Naive B cell (primary cell): ENCODE measurements at places on chromosomes 3 and 15.

- no peak for DNase-seq
Measured at GRCh38 chr3:194133661-194134230, 2.2 kb upstream of the HES1 start.

DNA sequence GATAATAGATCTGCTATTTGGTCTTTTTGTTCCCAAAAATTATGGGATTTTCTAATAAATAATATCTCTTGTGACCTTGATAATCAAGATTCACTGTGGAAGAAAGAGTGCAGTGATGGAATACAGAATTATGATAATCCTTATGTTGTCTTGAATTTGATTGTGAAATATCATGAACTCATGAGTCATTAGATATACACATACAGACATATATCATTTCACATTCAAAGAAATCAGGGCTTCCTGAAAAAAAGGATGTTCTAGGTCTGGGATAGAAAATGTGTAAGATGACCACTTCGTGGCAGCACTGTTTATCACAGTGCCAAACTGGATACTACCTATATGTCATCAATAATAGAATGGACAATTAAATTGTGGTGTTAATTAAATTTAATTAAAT lies 97.7 kb downstream of the DPH6 start:
- DNase-seq, result no peak

- no peak for DNase-seq
Measured at GRCh38 chr3:149221783-149222517, at the start of gene CP. Gene CP (minus strand): TSS chr3:149221829. CDS start chr3:149221792, 37 bp downstream.

DNA sequence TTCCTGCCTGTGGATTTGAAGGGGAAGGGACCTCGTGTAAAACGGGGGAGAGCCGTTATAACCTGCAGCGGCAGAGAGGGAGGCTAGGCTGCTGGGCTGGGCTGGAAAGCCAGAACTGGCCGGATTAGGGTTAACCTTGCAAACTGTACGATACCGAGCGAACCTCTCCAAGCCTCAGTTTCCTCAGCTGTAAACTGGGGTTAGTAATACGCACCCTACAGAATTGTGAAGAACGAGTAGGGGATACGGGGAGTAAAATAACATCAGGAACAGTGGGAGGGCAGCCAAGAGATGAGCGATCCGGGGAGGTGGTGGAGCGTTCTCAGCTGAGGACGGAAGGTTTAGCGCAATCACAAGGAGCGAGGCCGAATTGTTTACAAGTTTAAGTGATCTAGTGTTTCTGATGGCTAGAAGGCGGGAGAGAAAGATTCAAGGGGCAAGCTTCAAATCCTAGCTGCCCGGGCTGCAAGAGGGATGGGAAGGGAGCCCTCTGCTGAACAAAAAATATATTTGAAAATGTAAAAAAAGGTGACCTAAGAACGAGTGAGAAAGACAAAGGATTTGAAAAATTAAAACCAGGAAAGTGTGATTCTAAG lies 768 bp upstream of the SEMA5B start:
- DNase-seq, result peak; percentile 44

- DNase-seq, result no peak
Measured at GRCh38 chr3:66393333-66394005, 107.4 kb downstream of the LRIG1 start.

DNA sequence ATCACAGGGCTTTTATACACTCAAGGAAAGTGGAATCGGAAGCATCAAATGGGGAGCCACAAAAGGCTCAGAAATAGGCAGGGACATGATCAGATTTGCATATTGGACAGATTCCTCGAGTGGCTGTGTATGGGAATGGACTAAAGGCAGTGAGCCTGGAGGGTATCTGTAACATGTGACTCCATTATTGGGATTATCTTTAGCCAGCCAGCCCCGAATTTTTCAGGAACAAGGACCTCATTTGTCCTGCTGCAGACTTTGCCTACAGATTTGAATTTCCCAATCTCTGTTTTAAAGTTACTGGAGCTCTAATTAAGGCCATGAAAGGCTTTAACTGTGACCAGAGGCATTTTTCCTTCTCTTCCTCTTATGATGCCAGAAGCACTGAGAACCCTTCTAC lies 26.9 kb upstream of the EPHB1 start:
- DNase-seq, result no peak

GRCh38 chr3:30658328-30659052 lies 52.1 kb downstream of the TGFBR2 start:
- peak; percentile 69 for DNase-seq

- DNase-seq, result no peak
Measured at GRCh38 chr15:76930831-76931396, 635 bp upstream of the RCN2 start.

- DNase-seq, result no peak
Measured at GRCh38 chr15:33107950-33108349, 86.6 kb downstream of the FMN1 start.

- no peak for DNase-seq
Measured at GRCh38 chr3:13256845-13257244, 163.3 kb downstream of the NUP210 start.

GRCh38 chr3:125374501-125374995 lies 577 bp downstream of the ZNF148 start:
- no peak for DNase-seq

GRCh38 chr3:51559411-51559888 lies 20.9 kb downstream of the RAD54L2 start:
- DNase-seq, result no peak

GRCh38 chr3:121665488-121665887 lies 4.8 kb upstream of the HCLS1 start:
- no peak for DNase-seq

- DNase-seq, result no peak
Measured at GRCh38 chr3:121724130-121724529, 25.4 kb downstream of the GOLGB1 start.

DNA sequence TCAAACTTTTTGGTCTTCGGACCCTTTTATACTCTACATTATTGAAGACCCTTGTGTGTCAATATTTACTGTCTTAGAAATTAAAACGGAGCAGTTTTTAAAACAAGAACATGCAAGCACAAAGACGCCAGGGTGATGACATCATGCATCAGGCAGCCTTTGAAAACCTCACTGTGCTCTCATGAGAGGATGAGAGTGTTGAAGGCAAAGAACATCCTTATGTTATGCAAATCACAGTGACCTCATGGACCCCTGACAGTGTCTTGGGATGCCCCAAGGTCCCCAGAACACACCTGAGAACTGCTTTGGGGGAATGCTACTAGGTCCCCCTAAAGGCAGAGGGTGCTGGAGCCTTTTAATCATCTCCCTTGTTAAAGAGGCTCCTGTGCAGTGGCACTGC lies 51.6 kb downstream of the CHDH start:
- DNase-seq, result no peak

DNA sequence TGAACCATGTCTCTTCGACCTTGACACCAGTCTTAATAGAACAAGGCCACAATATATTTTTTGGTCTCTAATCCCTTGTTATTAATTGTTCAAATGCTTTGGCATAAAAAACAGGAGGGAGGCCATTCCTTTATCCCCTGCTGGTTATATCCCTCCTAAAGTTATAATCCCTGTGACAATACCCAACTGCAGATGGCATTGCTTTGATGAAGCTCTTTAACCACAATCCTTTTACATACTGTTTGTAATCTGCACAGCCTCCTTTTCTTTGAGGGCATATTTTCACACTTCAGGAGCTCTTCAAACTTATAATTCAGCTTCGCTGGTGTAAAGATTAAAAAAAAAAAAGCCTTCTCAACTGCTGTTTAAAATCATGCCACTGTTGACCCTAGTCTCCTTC lies 919.0 kb downstream of the EPHA3 start:
- DNase-seq, result no peak

DNA sequence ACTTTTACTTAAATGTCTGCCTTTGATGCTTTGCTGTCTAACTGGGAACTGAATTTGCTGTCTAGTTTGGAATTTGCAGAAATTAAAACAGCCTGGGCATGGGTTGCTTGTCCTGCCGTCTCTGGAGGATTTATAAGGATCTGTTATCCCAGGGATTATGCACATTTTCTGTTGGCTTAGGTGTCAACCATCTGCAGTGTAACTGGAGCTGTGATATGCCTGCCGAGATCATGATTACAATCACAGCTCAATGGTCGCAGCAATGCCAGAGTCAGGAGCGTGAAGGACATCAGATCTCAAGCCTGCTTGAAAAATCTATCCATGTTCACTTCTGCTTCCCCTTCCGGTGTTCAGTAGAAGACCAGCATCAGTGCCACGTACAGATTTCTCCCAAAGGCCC lies 41.8 kb upstream of the SETMAR start:
- no peak for DNase-seq

GRCh38 chr3:25355034-25355885 lies 72.8 kb upstream of the RARB start:
- no peak for DNase-seq

- DNase-seq, result no peak
Measured at GRCh38 chr15:29456255-29456654, 186.6 kb upstream of the NSMCE3 start.

DNA sequence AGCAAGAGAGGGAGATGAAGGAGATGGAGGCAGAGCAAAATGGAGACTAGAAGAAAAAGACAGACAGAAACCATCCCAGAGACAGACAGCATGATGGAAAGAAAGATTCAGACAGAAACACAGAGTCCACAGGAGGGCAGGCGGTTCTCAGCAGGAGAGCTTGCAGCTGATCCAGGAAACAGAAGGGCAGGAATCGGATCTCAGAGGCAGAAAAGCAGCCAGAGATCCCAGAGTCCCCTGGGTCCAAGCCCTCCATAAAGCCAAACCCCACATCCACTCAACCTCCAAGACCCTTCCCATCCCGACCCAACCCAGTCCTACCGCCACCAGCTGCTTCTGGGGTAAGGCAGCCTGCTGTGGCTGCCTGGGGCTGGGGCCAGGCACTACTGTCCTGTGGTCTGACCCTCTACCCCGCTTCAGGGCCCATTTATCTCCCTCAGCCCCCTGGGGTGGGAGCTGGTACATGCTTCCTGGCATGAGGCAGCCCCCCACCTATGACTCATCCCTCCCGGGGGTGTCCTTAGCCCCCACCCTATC lies at the start of gene UCN2:
TSS of gene UCN2 (minus strand) at position 400 of the 537 bp plus-strand sequence. CDS start 657 bp downstream, outside the sequence.
- DNase-seq, result no peak

- no peak for DNase-seq
Measured at GRCh38 chr3:46717447-46718231, at the start of gene PRSS50. Gene PRSS50 (minus strand): TSS chr3:46717869. CDS start chr3:46717824, 45 bp downstream.

GRCh38 chr3:49535971-49536874 lies 18.1 kb upstream of the BSN start:
- DNase-seq, result no peak

GRCh38 chr3:150227839-150228238 lies 180.3 kb upstream of the TSC22D2 start:
- no peak for DNase-seq

DNA sequence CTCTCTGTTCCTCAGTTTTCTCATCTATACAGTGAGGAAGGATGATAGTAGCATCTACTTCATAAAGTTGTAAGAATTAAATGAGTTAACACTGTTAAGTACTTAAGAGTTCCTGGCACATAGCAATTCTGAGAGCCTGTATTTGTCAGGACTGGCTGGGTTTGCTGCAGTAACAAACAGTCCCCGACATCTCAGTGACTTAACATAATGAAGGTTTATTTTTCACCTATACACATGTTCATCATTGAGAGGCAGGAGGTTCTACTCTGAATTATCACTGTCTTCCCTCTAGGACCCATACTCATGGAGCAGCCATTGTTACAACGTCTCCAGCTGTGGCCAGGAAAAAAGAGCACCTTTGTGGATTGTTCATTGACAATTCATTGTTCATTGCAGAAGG lies 190.6 kb upstream of the PROK2 start:
- no peak for DNase-seq

DNA sequence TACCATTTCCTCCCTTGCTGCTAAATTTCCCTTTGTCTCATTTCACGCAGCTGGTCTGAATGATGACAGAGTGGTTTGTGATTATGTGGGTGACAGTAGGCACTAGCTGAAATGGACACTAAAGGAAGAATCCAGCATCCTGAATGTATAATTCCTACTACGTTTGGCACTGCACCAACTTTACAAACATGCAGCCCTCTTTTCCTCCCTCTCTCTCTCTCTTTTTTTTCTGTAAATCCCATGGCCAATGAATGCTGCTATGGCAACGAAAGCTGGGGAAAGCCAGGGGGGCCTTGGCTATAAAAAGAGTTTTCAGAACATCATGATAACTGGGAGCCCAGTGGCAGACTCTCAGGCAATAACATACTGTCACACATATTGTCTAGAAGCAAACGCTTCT lies 367.2 kb upstream of the AGTR1 start:
- no peak for DNase-seq

- DNase-seq, result no peak
Measured at GRCh38 chr15:100875976-100876375, 3.7 kb upstream of the ALDH1A3 start.

GRCh38 chr3:108931035-108931434 lies 22.6 kb downstream of the GUCA1C start:
- no peak for DNase-seq

DNA sequence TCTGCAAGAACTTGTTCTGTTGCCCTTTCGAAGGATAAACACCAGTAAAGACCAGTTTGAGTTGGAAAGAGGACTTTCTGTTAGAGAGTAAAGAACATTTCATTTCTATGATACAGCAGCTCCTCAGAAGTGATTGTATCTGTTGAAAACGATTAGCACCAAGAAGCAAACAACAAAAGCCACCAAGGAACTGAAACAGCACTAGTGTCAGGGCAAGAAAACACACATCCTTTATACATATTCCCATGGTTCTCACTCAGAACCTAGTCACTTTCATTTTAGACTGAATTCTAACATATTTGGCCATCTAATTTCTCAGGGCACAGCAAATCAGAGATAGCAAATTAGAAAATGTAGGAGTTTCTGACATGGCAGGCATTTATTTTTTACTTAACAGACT lies 116.1 kb downstream of the ATP1B3 start:
- no peak for DNase-seq

- no peak for DNase-seq
Measured at GRCh38 chr3:98812851-98813374, 49.8 kb downstream of the ST3GAL6 start.

DNA sequence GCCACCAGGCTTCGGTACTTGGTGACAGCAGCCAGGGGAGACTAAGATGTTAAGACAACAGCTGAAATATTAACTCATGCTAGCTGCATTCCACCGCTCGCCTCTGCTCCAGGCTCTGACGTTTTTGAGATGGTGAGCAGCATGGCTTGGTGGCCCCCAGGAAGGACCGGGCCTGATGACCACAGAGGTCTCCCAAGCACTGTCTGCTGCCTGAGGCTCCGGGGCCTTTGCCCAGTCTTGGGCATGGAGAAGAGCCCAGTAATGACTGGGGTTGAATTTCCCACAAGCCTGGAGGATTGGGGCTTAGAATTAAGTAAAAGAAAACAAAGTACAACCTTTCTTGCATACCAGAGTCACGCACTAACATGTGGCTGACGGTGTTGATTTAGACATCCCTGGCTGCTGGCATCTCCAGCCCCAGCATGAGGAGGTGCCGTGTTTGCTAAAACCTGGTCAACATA lies 243.6 kb upstream of the LYSMD4 start:
- no peak for DNase-seq

GRCh38 chr3:194518652-194519051 lies 31.9 kb upstream of the ATP13A3 start:
- DNase-seq, result no peak

GRCh38 chr15:67389975-67390374 lies 131.0 kb upstream of the C15orf61 start:
- DNase-seq, result no peak

DNA sequence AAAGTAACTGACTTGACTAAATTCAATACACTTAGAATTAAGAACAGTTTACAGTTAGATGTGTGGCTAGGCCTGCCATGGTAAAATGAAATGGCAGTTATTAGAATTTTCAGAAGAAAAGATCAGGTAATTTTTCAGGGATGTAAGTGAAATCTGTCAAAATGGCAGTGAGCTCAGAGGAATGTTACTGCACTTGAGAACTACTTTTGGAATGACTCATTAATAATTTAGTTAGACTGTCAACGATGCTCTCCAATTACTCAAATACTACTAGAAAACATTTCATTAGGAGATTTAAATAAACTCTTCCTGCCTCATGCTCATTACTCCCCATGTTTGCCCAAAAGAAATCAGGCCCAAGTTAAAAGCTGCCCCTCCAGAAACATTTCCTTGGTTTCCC lies 84.4 kb downstream of the RFTN1 start:
- DNase-seq, result no peak
